ENCODE measurements at places on chromosomes 1 and 21.

- DNase-seq, result peak; percentile 19
Measured at GRCh38 chr1:183244466-183244865, 58.4 kb downstream of the LAMC2 start.

DNA sequence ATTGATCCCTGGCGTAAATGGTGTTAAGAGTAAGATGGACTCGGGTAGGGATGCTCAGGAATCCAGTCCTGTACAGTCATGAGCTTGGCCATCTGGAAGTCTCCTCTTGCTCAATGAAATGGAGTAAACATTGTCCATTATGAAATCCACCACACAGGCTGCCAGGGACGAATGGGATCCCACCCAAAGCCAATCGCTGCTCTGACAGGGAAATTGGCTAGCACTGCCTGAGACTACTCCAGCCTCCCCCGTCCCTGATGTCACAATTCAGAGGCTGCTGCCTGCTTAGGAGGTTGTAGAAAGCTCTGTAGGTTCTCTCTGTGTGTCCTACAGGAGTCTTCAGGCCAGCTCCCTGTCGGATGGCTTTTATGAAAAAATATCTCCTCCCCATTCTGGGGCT lies at the start of gene HSD11B1:
Gene HSD11B1, plus strand, starts transcription at position 263 of the 400 bp plus-strand sequence. Its CDS starts 97 bp downstream, at position 360.
- DNase-seq, result no peak

GRCh38 chr1:204017032-204017431 lies 55.9 kb upstream of the SOX13 start:
- no peak for DNase-seq

DNA sequence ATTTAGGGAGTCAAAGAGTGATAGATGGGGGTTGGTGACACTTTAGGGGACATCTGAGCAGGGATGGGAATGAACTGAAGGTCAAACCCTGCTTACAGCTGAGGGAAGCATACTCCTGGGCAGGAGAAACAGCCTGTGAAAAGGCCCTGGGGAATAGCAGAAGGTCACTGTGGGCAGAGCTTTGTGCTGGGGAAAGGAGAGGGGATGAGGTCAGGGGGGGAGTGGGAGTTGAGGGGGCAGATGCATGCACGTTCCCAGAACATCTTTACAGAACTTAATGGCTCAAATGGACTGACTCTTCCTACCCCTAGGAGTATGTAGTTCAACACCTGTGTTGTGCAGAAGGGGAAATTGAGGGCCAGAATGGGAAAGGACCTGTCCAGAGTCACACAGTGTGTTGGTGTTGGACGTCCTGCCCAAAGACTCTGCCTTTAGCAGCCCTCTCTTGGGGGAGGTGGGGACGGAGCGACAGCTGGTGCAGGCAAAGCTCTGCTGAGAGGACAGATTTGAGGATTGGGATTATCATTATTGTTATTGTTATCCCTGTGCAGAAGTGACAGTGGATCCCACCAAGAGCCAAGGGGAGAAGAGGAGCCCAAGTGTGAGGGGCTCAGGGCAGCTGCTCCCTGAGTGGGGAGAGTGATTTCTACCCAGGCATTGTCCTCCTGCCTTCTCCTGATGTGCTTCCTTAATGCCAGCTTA lies 116.5 kb downstream of the PTPRU start:
- DNase-seq, result no peak

DNA sequence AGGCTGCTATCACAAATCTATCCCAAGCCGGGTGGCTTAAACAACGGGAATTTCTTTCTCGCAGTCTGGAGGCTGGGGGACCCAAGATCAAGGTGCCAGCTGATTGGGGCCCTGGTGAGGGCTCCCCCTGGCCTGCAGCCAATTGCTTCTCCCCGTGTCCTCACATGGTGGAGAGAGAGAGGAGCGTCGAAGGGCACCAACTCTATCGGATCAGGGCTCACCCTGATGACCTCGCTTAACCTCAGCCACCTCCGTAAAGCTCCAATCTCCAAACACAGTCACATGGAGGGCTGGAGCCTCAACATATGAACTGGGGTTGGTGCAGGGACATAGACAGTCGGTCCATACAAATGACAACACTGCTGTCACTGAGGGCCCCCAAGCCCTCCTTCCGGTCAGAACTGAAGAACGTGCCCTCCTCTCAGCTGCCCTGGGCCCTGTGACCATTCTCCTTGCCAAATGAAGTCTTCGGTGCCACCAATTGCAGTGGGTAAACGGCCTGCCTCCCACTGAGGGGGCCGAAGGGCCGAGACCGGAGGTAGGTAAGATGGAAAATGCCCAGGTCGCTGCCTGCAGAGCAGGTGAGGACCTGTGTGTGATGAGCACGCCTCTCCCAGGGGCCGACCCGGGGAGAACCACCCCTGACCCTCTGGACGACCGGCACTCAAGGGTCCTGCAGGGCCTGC lies 211.0 kb downstream of the TOMM20 start:
- no peak for DNase-seq

DNA sequence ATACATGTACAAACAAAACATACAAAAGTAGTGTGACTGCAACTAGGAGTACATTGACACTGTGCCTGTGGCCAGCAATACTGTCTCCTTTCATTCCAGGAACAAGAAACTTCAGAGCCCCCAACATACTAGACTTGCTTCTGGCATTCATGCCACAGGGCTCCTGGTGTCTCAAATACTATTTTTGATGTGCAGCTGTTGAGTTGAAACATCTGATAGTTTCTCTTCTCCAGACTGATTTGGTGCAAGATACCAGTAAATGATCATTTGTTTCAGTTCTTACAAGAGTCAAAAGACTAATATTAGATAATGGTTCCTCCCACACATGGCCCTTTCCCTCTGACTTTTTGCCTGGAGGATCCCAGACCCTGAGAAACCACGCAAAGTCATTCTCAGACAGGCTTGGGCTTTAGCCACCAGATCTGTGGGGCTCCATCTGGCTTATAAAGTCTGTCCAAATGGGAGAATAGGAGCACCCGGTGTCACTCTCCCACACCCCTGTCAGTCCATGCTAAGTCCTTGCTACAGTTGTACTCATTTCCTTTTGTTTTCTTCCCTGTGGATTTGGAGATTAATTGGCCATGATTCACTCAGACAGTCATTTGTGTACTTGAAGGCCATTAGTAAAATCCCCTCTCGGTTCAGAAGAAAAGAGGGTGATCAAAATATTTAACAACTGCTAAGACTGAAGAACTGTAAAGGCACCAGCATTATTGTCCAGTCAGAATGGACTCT lies 163.5 kb upstream of the RUNX1 start:
- no peak for DNase-seq

DNA sequence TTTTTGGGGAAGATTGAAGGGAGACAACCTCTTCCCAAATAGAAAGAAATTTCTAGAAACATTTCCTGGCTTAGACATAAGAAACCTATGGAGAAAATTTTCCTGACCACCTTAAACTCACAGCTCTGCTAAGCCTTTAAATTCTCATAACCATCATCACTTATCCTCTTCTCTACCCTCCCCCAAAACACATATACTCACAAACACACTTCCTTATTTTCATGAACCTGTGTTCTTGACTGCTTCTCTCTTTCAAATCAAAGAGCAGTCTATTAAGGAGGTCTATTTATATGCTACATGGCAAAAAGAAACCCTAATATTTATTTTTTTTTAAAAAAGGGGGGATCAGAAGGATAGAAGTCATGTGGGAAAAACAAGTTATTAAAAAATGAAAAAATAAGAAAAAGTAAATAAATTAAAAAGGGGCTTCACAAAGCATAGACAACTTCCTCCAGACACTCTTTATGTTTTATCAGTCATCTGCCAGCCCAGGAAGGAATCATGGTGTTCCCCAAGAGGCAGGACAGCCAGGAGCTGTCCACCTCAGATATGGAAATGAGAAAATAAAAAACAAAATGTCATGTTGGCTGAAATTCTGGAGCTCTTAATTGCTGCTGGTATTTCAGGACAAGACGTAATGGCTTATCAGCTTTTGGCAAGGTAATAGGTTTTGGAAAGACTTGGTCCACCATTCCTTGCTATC lies 12.8 kb upstream of the RGS2 start:
- DNase-seq, result no peak

DNA sequence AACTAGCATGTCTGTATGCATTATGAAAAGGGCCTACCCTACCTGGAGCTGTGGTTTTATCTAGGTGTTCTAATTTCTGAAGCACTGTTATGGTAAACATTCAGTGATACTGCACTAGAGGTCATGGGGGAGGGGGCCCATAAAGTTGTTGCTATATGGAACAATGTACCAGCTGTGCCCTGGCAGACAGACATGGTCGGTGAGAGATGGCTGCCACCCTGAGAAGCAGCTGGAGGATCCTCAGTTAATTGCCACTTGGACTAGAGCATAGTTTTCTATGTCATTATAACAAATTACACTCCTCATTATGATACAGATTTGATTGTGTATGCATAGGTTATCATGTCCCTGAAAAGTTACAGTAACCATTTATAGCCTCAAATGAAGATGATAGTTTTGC lies 45.4 kb downstream of the ILDR2 start:
- DNase-seq, result no peak

- DNase-seq, result no peak
Measured at GRCh38 chr1:218852527-218852926, 321.2 kb upstream of the LYPLAL1 start.

GRCh38 chr1:229058111-229058561 lies 212.8 kb upstream of the RAB4A start:
- DNase-seq, result no peak

GRCh38 chr1:81582467-81582986 lies 218.2 kb upstream of the ADGRL2 start:
- DNase-seq, result no peak

DNA sequence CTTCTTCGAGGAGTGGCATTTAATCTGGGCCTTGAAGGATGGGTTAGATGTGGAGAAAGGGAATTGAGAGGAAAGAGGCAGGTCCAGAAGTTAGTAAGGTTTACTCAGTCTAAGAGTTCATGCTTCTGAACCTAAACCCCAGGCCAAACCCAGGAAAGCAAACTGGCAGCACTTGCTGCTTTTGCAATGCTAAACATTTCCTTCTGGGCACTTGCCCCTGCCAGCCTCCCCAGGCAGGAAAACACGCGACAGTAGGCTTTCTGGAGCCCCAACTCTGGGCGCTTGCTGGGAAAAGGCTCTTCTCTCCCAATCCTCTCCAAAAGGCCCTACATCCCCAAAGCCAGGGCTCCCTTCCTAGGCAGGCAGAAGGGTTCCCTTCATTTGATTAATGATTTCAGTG lies 2.5 kb downstream of the OLFML2B start:
- no peak for DNase-seq

- DNase-seq, result no peak
Measured at GRCh38 chr1:103218821-103219220, 110.5 kb upstream of the COL11A1 start.

DNA sequence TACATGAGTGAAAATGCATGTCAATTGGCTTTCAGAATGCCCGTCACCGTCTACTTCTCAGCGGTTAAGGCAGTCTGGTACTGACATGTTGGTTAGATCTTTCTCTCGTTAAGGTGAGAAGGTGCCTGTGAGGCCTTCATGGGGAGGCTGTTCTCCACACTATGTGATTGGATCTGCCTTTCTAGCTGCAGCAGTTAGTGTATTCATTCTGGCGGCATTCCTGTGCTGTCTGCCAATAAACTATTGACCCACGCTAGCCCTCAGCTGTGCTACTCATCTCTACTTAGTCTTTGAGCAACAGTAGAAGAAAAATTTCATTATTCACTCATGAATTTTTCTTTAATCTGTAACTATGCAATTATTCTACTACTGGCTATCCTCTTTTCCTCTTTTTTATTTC lies 32.0 kb downstream of the CCSAP start:
- no peak for DNase-seq

DNA sequence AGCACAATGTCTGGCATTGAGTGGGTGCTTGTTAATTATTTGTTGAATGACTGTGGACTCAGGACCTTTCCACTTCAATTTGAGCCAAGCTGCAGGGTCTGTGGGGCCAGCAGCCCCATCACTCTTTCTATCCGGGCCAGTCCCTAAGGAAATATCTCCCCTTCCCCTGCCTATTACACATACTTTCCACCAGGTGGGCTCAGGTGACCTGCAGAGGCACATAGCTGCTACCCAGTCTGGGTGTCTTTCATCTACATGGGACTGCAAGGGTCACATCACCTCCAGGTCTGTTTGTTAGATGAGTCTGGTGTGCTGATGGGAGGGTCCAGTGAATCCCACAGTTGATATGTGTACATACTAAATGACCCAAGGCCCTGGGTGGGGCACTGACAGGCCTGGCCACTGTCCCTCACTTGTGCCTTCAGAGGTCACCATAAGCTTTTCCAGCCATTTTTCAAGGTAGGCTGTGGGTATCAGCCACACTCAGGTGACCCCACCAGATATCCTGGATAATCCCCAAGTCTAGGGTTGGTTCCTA lies 59.5 kb upstream of the KDM4A start:
- peak; percentile 45 for DNase-seq

GRCh38 chr21:32803651-32804050 lies 32.1 kb upstream of the PAXBP1 start:
- no peak for DNase-seq

GRCh38 chr1:113898241-113898814 lies 6.3 kb downstream of the AP4B1 start:
- no peak for DNase-seq

GRCh38 chr1:106600626-106601025 lies 455.8 kb upstream of the PRMT6 start:
- no peak for DNase-seq

DNA sequence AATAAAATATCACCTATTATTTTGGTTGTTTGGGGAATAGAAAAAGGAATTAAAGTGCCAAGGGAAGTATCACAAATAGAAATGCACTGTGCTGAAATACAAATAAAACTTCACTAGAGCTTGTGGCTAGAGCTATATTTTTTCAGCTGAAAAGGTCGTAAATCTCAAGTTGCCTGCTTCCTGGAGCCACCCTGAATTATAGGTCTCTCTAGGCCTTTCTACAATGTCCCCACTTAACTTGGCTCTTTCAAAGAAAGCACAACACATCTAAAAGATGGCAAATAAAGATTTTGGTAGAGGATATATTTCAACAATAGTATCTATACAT lies 5.0 kb upstream of the RNF2 start:
- no peak for DNase-seq

DNA sequence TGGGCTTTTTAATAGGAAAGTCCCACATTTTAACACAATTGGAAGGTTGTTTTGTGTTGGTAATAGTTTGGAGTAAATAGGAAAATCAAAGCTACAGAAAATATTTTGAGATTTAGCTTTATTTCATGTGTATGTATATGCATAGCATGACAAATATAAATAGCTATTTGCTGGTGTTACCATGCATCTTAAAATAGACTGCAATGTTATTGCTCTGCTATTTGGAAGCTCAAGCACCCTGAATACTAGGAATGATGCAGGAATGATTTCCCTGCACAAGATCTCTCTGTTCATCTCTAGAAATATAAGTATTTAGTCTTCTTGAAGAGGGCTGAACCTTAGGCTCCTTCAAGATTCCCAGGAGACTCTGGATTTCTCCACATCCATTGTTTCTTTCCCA lies 268.3 kb upstream of the POGK start:
- DNase-seq, result no peak

Measured in Caco-2 (cell line).